ENCODE measurements at places on chromosomes 5 and 9.
A peak's percentile ranks its signal among the peaks of the same experiment; 100 is the strongest.

DNA sequence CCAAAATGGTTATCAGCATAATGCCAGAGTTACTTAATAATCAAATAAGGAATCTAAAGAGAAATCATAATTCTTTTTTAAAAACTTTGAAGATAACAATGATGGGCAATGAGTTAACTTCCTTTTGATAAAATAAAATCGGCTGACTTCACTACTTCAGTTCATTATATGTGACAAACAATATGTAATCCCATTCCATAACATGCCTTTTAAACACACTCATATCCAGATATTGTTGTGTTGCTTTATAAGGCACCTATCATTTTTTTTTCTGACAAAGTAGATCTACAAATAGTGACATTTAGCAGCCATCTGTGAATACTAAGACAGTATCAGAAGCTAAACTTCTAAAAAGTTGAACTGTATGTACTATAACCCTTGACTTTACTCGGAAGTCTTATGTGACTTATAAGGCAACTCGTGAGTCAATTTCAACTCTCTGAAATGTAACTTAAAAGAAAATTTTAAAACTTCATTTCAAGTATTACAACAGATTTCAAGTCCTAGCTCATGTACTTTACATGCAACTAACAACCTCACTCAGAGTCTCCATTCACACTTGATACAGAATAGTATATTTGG is 7.5 kb downstream of the ADAMTS6 start:
- DNase-seq = no peak

- DNase-seq = no peak
Observed at GRCh38 chr5:65326922-65327321, 154.8 kb downstream of the ADAMTS6 start.

GRCh38 chr9:134605351-134605965 is 36.1 kb upstream of the COL5A1 start:
- DNase-seq = no peak

- peak; percentile 73 for DNase-seq
Observed at GRCh38 chr9:127388037-127388855, 8.7 kb upstream of the SLC2A8 start.

DNA sequence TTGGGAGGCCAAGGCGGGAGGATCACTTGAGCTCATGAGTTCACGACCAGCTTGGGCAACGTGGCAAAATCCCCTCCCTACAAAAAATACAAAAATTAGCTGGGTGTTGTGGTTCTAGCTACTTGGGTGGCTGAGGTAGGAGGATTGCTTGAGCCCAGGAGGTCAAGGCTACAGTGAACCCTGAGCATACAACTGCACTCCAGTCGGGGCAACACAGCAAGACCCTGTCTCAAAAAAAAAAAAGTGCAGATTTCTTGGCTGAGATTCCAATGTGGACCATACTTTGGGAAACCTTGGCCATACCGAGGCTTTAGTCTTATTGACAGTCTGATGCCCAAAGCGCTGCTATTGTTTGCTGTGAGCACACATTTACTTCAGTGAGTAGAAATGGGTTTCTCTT is 113.6 kb upstream of the CLINT1 start:
- DNase-seq = no peak

DNA sequence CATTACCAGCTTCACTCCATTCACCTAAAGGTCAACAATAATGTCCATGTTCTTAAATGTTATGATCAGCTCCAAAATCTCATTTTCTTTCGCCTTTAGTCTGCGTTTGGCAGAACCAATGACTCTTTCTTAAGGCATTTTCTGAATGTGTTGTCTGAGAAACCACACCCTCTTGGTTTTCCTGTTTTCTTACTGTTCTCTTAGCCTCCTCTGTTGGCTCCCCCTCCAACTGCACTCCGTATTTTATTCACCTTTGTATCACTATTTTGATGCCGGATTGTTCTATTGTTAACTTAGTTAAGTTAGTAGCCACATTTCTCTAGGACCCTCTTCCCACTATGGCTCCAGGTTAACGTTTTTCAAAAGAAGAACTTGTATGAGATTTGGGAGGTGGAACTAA is 185.6 kb downstream of the DMAC1 start:
- no peak for DNase-seq

- DNase-seq = no peak
Observed at GRCh38 chr9:80204054-80204453, 632.3 kb downstream of the TLE4 start.

GRCh38 chr9:126609191-126609590 is 4.5 kb upstream of the LMX1B start:
- DNase-seq = no peak

GRCh38 chr5:50799596-50799995 is 133.2 kb downstream of the PARP8 start:
- no peak for DNase-seq

DNA sequence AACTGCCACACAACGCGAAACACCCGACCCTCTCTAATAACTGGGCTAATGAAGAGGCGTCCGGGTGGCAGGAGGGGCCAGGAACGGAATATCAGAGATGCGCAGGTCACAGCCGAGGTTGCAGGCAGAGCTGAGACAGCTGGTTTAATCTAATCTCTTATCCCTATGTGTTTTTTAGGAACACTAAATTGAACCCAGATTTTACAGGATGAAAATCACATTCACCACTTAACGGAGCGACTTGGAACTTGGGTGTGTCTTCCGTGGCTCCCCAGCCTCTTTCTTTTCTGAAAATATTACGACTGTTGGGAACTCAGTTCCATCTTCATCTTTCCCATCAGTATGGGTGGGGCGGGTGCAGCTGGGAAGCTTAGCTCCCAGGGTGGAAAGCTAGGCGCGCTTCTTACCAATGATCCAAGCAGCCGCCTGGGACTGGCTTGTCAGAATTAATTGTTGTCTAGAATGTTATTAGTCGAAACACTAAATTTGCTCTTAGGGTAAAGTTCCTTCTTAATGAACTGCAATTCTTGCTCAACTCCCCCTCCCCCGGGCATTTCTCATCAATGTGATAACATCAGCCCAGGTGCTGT is 92.5 kb downstream of the IRX2 start:
- DNase-seq = no peak

- DNase-seq = no peak
Observed at GRCh38 chr5:71938895-71939294, 168.4 kb upstream of the MAP1B start.

GRCh38 chr5:138948471-138949222 is 73.5 kb upstream of the LRRTM2 start:
- no peak for DNase-seq

DNA sequence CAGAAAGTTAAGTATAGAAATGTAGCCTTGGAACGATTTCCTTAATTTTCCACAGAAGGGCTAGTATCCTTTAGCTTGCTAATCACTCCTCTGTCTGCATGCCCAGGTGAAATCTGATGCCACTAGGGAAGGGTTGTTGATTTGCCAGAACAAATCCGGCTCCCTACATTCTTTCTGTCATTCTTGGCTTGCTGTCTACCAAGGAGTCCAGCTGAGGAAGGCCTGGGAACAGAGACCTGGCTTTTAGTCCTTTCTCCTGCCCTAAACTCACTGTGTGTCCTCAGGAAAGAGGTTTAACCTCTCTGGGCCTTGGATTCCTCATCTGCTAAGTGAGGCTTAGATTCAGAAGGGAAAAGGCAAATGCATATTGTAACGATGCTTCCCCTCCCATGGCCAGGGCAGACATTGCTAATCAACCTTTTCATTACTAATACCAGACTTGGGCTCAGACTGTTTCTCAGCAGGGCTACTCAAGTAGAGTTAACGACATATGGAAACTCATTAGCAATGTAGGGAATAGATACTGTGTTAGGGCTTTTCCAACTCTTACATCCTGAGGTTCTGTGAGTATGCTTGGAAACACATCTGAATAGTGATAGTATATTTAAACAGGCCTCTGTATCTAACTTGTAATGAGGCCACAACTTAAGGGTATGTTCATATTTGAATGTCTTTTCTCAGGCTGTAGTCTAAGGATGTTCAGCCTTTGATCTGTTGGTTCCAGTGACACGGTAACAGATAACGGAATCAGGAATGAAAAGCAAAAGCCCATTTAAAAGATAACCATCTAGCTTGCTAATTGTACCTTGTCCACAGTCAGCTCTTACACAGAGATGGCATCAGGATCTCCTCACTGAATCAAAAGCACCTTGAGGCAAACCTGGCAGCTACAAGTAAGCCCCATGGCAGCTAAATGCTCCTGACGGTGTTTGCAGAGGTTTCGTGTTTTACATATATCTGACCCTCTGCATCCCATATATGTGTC is 4.1 kb downstream of the GALNT10 start:
- no peak for DNase-seq

GRCh38 chr9:118891213-118891612 is 478.0 kb downstream of the BRINP1 start:
- DNase-seq = no peak

GRCh38 chr5:173454736-173455598 is 126.8 kb upstream of the STC2 start:
- no peak for DNase-seq

DNA sequence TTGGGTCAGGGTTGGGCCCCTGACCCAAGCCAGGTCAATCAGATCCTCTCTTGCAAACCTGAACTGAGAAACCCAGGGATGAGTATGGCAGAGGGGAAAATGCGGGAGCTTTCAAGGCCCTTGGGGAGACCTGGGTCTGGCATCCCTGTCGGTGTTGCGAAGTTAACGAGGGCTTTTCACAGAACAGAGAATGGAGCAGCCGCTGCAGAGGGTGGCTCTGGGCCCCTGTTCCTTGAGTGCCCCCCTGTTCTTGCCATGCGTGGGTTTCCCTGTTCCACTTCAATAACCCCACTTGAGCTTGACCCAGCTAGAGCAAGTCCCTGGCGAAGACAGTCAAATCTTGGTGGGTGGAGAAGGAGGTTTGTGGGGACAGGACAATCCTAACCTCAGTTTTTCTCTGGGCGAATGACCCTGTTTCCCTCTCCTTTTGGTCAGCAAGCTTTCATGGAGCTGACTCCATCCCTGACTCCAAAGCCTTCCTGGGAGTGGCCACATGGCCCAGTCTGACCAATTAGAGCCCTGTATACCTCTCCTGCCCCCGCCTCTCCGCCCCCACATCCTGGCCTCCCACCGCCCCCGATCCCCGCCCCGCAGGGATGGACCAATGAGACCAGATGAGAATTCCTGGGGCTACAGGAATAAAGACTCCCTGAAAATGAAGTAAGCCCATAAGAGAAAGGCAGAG is 2.9 kb upstream of the VDAC1 start:
- no peak for DNase-seq

DNA sequence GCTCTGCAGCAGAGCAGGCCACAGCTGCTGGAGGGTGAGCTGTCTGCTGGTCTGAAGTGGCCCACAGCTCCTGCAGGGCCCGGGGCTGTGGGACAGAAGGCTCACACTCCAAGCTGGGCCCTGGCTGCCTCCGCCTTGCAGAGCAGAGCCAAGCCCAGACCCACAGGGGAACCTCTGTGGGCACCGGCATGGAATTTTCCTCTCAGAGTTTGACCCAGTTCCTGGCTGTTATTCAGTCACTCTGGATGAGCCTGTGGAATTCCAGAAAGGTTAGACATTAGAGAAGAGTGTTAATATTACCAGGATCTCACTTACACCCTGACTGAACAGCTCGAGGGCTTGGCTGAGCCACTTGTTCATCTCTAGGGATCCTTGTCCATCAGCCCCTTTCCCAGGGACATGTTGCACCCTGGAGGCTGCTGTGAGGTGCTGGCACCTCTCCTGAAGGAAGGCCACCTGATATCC is 17.5 kb downstream of the IL9 start:
- DNase-seq = no peak

GRCh38 chr9:77751341-77752091 is 103.4 kb upstream of the GNA14 start:
- DNase-seq = no peak

DNA sequence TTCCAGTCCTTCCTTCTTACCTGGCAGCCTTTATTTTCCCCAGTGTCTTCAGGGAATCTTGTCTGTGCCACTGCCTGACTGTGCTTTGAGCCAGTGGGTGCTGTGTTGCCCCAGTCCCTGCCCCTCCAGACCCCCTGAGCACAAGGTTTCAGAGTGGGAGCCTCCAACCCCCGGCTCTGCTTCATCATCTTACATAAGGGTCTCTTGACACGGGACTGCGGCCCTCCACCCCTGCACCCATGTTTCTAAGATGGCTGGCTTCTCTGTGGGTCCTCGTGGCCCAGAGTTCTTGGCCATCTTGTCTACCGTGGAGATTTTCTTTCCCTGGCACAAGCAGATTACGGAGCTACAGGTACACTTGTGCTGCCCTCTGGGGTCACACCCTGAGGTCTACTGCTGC is 194.1 kb downstream of the CACNA1B start:
- no peak for DNase-seq

GRCh38 chr5:124957063-124957462 is 210.6 kb upstream of the ZNF608 start:
- DNase-seq = no peak

- DNase-seq = no peak
Observed at GRCh38 chr9:93278144-93278543, 94.2 kb downstream of the WNK2 start.

DNA sequence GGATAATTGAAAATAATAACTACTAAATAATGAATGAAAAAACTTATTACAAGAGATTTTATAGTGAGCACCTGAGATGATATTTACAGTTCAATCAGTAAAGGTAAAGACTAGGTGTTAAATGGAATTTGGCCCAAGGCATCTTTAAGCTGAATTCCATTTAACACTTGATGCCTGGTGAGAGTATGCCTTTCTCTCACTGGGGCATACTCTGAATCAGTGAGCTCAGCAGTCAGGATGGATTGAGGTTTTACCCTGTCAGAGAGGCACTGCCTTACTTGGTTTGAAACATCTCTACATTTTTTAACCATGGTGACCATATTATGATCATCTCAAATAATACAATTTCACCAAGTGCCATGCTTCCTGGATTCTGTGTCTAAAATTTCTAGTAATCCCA is 1416.3 kb downstream of the MAT2B start:
- DNase-seq = no peak

- DNase-seq = no peak
Observed at GRCh38 chr9:135889564-135890189, 17.7 kb downstream of the CAMSAP1 start.

DNA sequence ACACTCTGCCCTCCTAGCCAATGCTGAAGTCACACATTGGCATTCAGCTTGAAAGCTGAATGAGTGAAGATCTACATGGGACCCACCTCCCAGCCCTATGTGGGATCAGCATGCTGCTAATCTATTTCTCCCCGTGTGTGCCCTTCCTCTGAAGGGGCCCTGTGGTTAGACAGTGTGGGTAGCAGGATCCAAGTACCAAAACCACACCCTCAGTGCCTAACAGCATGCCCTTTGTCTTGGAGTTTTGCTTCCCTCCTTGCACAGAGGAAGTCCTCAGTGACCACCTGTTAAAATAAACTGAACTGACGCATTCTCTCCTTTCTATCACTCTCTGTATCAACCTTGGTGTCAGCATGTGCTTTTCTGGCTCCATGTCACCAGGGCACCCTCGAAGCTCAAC is 25.0 kb downstream of the SH3TC2 start:
- DNase-seq = no peak
